ENCODE measurements at places on chromosomes 16 and 17.

GRCh38 chr16:85543536-85543935, 69.6 kb upstream of the GSE1 start:
- DNase-seq: no peak

DNA sequence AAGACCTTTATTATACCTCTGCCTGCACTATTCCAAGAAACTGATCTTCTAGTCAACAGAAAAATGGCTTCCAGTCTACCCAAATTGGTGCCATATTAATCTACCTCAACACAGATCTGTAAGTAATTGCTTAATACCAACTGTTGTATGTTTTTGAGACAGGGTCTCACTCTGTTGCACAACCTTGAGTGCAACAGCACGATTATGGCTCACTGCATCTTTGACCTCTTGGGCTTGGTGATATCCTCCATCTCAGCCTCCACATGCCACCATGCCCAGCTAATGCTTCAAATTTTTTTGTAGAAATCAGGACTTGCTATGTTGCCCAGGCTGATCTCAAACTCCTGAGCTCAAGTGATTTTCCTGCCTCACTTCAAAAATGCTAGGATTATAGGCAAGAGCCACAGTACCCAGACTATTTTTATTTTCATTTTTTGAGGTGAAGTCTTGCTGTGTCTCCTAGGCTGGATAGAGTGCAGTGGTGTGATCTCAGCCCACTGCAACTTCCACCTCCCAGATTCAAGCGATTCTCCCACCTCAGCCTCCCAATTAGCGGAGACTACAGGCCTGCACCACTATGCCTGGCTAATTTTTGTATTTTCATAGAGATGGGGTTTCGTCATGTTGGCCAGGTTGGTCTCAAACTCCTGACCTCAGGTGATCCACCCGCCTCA, 14.4 kb downstream of the NUFIP2 start:
- no peak for DNase-seq

DNA sequence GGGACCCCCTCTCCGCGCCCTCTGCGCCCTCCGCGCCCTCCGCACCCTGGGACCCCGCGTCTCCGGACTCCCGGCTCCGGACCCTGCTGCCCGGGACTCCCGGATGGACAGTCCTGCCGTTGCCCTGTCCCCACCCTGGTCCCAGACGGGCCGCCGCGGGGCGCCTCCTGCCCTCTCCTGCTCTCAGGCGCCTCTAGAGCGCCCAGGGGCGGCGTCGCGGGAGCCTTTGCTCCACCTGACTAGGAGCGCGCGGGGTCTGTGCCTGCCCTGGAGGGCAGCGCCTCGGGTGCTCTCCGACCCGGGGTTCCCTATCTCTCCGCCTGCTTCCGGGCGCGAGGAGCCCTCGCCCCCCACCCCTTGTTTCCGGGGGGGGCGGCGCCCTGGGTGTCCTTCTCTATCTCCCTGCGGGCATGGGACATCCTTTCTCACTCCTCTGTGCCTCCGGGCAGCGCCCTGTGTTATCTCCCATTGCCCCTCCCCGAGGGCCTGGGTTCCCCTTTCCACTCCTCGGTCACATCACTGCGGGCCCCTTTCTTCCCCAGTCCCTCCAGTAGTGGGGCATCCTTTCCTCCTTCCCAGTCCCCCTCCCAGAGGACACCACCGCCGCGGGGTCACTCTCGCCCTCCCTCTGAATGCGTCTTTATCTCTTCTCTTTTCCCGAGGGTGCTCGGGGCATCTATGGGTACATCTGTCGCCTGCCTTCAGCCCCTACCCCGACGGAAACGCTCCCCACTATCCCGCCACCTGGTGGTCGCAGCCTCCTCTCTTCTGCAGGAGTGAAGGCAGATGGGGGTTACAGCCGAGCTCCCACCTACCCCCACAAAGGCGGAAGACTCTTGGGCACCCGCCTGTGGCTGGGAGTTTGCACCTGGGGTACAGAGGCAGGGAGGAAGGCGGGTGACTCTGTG, 875 bp downstream of the PRKCB start:
- DNase-seq: no peak

- peak; percentile 11 for DNase-seq
Measured at GRCh38 chr17:39400547-39401411, 647 bp downstream of the FBXL20 start.

GRCh38 chr17:74235040-74235581, 21.7 kb downstream of the TTYH2 start:
- DNase-seq: no peak

DNA sequence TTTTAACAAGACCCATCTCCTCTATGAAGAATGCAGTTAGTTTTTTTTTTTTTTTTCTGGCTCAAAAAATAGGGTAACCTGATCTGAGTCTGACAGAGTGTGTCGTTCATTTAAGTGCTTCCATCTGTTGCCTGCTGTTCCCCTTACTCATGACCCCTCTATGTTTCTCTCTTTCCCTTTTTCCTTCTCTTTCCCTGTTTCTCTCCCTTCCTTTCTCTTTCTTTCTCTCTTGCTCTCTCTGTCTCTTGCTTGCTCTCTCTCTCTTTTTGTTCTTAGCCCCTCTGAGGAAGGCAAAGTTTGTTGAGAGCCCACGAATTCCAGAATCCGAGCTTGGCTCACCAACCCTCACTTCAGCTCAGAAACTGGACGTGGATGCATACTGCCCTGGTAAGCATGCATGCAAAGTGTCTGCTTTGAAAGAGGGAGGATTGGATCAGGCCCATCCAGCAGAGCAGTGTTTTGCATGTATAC, 185.0 kb downstream of the TANC2 start:
- peak; percentile 17 for DNase-seq

DNA sequence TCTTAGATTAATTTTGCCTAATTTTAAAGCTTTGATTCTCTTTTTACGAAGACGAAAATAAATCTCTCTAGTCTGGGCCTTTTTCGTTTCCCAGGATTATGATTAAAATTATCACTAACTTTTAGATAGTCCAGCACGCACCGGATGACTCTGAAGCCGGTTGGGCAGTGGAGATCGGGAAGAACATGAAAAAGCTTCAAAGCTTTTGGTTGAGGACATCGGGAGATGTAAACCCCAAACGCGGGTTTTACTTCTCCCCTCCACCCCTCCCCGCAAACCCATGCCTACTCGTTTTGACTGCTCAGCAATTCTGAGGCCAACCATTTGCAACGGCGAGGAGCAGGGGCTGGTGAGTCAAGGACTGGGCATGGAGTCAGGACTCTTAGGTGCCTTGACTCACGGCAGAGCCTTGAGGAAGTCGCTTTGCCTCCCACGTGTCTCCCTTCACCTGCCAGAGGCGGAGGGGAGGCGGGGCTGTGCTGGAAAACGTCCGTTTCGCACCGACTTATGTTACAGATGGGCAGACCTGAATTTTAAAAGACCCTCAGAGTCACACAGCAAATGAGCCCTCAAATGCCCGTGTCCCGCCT, 989 bp upstream of the DUSP14 start:
- peak; percentile 89 for DNase-seq

DNA sequence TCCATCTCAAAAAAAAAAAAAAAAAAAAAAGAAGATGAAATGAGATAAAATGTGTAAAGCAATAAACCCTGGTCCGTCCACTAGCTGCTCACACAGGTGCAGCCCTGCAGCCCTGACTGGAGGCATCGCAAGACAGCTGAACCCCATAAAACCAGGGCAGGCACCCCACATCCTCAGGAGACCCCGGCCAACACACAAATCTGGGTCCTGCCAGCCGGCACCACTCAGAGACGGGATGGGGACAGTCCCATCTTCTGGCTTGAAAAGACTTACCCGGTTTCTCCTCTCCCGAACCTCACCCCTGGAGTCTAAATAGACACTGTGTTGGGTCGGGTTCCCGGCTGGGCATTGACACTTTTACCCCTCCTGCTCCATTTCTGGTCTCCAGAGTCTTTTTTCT, 52.7 kb upstream of the TNRC6C start:
- no peak for DNase-seq

DNA sequence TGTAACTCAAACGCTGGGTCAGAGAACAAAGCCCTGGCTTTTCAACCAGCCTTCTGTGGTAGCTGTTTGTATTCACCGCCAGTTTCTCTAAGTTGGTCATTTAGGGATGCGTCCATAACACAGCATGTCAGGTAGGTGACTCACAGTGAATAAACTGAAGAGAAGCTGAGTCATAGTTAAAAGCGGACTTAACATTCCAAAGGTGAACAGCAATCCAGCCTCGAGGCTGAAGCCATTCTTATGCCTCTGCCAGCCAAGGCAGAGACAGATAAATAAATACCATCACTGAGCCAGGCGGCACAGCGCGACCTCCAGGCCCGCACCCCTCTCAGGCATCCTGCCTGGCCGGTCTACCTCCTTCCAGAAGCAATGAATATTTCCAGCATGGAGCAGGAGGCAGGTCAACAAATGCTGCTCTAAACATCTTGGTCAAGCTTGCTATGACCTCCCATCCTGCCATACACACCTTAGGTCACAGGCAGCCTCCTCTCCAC, 12.4 kb upstream of the CACNG4 start:
- DNase-seq: peak; percentile 63

- DNase-seq: peak; percentile 31
Measured at GRCh38 chr16:88856122-88856827, 472 bp downstream of the GALNS start.

DNA sequence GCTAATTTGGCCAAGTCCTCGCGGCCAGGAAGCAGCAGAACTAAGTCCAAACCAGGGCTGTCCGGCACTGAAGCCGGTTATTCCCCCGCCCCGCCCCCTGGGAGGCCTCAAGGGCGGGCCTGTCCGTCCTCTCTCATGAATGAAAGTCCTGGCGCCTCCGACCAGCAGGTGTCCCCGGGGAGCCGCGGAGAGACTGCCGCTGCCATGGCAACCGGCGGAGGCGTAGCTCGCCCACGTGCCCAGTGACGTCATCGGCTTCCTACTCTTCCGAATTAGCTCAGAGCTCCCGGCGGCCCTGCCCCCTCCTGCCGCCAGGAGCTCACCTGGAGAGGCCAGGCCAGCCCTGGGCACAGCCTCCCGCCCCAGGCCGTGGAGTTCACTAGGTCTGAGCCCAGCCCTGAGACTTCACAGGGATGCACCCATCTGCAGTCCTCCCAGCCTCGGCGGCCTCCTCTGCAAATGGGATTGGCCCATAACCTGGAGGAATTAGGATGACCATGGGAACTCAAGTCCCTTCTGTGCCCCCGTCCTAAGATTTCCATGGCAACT, 1.3 kb downstream of the SPATA2L start:
- peak; percentile 98 for DNase-seq

GRCh38 chr16:84955427-84955826, 55.9 kb downstream of the ZDHHC7 start:
- no peak for DNase-seq

- DNase-seq: no peak
Measured at GRCh38 chr16:86577314-86577971, 906 bp upstream of the FOXL1 start.

GRCh38 chr16:86025706-86026105, 126.7 kb downstream of the IRF8 start:
- no peak for DNase-seq

GRCh38 chr17:73532421-73532901, 111.8 kb downstream of the SDK2 start:
- DNase-seq: no peak

GRCh38 chr16:68179196-68179795, 56.6 kb downstream of the ESRP2 start:
- DNase-seq: peak; percentile 6

- DNase-seq: no peak
Measured at GRCh38 chr16:12348733-12349704, 372.5 kb downstream of the SNX29 start.

- no peak for DNase-seq
Measured at GRCh38 chr16:22946433-22946832, 132.5 kb downstream of the HS3ST2 start.

GRCh38 chr16:24537474-24538337, 1.7 kb upstream of the RBBP6 start:
- DNase-seq: no peak

- DNase-seq: no peak
Measured at GRCh38 chr17:41909088-41909487, 9.7 kb downstream of the ACLY start.

- no peak for DNase-seq
Measured at GRCh38 chr16:73231944-73232554, 184.1 kb upstream of the ZFHX3 start.

GRCh38 chr16:48188449-48189102, 32.8 kb upstream of the ABCC12 start:
- DNase-seq: peak; percentile 10

- peak; percentile 1 for DNase-seq
Measured at GRCh38 chr17:51869387-51869786, 289.1 kb downstream of the CA10 start.

DNA sequence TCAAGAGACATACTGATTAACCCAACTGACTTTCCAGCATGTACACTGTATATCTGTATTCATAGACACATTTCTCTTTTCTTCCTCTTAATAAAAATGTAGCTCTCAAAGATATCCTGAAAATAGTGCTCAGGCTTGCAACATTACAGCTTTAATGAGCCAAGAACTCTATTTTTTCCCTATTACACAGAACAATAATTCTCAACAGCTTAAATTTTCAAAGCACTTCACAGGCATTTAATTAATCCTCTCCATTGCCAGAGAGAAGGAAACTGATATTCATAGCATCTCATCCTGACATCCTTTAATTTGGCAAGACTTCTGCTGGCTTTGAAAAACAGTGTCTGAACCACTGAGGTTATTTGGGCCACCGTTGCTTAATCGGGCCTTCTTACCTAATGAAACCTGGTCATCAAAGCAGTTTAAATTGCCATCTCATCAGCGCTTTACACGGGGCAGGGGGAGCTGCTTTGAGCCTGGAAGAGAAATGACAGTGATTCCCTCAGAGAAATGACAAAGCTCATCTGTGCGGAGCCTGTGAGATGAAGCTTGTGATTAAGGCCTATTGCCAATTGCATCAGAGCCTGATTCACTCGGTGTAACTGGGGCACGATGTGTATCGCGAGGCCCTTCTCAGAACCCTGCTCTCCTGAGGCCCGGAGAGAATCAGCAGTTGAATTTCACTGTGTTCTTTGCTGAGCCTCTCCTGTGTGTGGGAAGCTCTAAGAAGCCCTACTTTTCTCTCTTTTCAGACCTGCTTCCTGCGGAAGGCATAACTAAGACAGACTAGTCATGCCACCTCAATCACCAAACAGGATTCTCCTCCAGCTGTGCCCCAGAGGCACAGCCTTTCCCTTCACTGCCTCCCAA, 8.5 kb upstream of the SIAH1 start:
- peak; percentile 76 for DNase-seq

- DNase-seq: peak; percentile 17
Measured at GRCh38 chr17:32484041-32484461, 2.7 kb upstream of the CDK5R1 start.

DNA sequence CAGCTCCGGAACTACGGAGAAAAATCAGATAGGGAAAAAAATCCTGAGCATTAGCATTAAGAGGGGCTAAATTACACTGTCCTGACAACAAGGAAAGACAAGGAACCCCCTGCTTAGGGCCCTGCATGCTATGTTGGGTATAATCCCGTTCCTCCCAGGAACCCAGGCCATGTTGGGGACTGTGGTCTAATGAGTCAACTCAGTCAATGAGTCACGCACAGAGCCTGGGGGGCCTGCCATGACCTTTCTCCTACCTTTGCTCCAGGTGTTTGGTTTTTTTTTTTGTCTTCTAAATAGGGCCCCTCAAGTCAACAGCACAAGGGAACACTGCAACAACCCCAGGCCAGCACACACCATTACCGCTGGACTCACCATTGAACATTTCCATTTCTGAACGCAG, 8.9 kb upstream of the ZNF200 start:
- no peak for DNase-seq

GRCh38 chr17:39775031-39775430, 37.3 kb downstream of the GRB7 start:
- DNase-seq: no peak

GRCh38 chr17:1730326-1731193, 6.1 kb downstream of the WDR81 start:
- DNase-seq: no peak

- DNase-seq: no peak
Measured at GRCh38 chr17:73564843-73565242, 79.4 kb downstream of the SDK2 start.

All from cardiac muscle cell (in vitro differentiated cells and primary cell).